T-cell (primary cell): ENCODE measurements at places on chromosomes 12 and 14. TPM values are rescaled to one million over a fixed set of nuclear protein-coding genes. Genes with fewer than 3 reads are reported as not detected.
A peak's percentile ranks its signal among the peaks of the same experiment; 100 is the strongest.

DNA sequence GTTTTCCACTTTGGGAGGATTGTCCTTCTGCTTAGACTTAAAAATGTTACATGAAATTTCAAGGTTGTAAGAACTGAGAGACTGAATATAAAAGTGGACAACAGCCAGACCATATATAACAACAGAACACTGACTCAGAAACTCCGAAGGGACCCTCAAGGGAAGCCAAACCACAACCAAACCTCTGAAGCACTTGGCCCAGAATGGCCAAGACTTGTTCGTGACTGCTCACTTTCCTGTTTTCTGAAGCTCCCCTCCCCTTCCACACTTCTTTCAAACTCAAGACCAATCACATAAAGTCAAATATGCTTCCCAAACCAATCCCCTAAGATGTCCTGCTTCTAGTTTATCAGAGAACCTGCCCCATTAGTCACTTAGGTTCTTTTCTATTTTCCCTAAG is 13.7 kb downstream of the OR6J1 start:
- H3K4me1 ChIP-seq = no peaks in the 10 kb centered on the region
- H3K36me3 ChIP-seq = no peaks in the 10 kb centered on the region
- DNase-seq = no peak
- H3K4me3 ChIP-seq = no peak overlapping the region
- H3K27ac ChIP-seq = no peak overlapping the region

- peak overlapping the region; percentile 67 for H3K27ac ChIP-seq
- no peaks in the 10 kb centered on the region for H3K27me3 ChIP-seq
- H3K4me1 ChIP-seq = peaks cover 47% of the 10 kb centered on the region
- no peak for DNase-seq
Measured at GRCh38 chr12:104458694-104459367, 2.1 kb downstream of the CHST11 start.

Gene TNFAIP2
- total RNA-seq = 1.0 TPM

Gene MYBPC1
- not detected for total RNA-seq

GRCh38 chr12:69595689-69596088 is 10.4 kb downstream of the CCT2 start:
- no peak overlapping the region for H3K4me3 ChIP-seq
- H3K27ac ChIP-seq = no peak overlapping the region
- H3K4me1 ChIP-seq = no peaks in the 10 kb centered on the region
- DNase-seq = no peak
- H3K27me3 ChIP-seq = no peaks in the 10 kb centered on the region

Gene BHLHE41
- total RNA-seq = 0.46 TPM

GRCh38 chr14:103366741-103367140 is 18.5 kb upstream of the MARK3 start:
- no peak for DNase-seq
- H3K27ac ChIP-seq = no peak overlapping the region
- no peaks in the 10 kb centered on the region for H3K36me3 ChIP-seq
- no peak overlapping the region for H3K4me3 ChIP-seq
- H3K4me1 ChIP-seq = no peaks in the 10 kb centered on the region

Gene EML5
- 4.6 TPM for total RNA-seq

- H3K4me1 ChIP-seq = no peaks in the 10 kb centered on the region
- no peak overlapping the region for H3K27ac ChIP-seq
- DNase-seq = no peak
- H3K27me3 ChIP-seq = peaks cover 6% of the 10 kb centered on the region
Measured at GRCh38 chr12:2233034-2233433, 180.2 kb downstream of the CACNA1C start.

Gene MYH6
- total RNA-seq = not detected

DNA sequence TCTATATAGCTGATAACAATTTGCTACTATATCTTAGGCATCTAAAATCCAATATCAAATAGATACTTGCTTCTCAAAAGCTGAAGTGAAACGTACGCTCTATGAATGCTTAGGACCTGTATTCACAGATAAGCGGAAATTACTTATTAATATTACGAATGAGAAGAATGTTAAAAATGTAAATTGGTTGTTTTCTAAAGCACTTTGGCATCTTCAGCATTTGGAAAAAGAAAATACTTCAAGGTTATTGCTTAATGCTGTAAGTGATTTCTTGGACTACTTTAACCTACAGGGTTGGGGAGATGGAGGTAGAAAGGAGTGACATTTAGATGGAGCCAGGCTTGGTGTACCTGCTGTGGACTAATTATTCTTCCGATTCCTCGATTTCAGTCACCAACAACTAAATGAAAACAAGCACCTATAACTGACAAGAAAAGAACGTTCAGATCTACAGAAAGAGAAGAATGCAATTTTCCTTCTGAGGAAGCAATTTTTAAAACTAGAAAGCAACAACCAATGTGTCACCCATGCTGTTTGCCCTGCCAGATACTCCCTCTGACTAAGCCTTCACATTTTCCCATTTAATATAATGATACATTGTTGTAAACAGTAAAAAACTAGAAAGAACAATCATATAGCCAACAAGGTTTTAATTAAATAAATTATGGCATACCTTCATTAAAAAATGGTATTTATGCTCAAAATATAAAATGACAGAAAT is 49.3 kb downstream of the SLC25A21 start:
- no peaks in the 10 kb centered on the region for H3K36me3 ChIP-seq
- no peak overlapping the region for H3K27ac ChIP-seq
- DNase-seq = no peak
- no peak overlapping the region for H3K4me3 ChIP-seq
- no peaks in the 10 kb centered on the region for H3K27me3 ChIP-seq

Gene GPRC5A
- 2.0 TPM for total RNA-seq

DNA sequence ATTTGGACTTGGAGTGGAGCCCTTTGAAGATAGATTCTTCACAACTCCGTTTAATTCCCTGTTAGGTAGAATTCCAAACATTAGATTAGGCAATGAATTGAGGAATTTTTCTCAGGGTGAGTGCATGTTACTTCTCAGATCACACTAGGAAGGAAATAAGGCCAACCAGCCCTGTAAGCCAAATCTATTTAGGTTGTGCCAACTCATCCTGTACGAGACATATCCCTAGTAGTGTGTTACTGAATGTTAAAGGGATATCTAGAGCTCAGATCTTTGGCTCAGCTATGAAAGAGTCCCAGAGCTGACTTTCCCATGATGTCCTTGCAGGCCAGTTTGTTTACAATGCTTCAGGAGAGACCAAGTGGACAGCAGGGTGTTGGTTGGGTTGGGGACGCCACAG is 45.6 kb downstream of the GPHB5 start:
- DNase-seq = no peak
- peaks cover 2% of the 10 kb centered on the region for H3K27me3 ChIP-seq
- no peaks in the 10 kb centered on the region for H3K4me1 ChIP-seq
- no peak overlapping the region for H3K4me3 ChIP-seq

DNA sequence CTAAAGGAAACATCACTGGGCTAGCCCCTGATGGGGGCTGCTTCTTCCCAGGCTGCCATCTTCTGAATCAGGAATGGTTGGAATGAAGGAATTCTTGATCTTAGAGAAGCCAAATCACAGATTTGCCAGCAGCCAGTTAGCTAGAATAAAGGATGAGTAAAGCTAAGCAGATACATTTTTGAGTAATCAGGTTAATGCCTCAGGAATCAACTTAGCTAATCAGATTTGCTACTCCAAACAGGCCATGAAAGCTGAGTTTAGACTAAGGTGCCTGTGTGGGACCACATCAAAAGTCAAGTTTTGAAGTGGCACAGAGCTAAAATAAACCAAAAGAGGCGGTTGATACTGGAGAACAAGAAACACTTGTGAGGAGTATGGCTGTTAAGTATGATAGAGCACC is 28.8 kb upstream of the LMO3 start:
- no peaks in the 10 kb centered on the region for H3K36me3 ChIP-seq
- no peaks in the 10 kb centered on the region for H3K27me3 ChIP-seq
- H3K27ac ChIP-seq = no peak overlapping the region
- H3K4me3 ChIP-seq = no peak overlapping the region

- no peak overlapping the region for H3K4me3 ChIP-seq
- no peaks in the 10 kb centered on the region for H3K4me1 ChIP-seq
- H3K27ac ChIP-seq = no peak overlapping the region
- DNase-seq = no peak
- no peaks in the 10 kb centered on the region for H3K27me3 ChIP-seq
Measured at GRCh38 chr12:4203772-4204376, 69.7 kb upstream of the CCND2 start.

DNA sequence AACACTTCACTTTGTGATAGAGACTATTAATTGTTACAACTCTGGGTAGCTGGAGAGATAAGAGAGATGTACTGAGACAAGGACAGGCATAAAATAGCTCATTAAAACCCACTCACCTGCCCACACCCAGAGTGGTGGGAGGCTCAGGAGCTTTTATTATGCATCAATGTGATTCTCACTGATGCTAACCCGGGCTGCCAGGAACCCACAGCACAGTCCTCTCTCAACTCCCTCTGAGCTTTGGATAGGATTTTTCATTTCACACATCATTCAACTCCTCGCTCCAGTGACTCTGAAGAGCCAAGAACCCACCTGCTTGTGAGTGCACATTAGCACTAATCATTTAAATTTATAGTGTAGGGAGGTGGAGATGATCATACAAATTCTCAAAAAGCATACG is 827.9 kb downstream of the FLRT2 start:
- H3K4me1 ChIP-seq = no peaks in the 10 kb centered on the region
- no peak for DNase-seq
- no peak overlapping the region for H3K4me3 ChIP-seq
- no peaks in the 10 kb centered on the region for H3K36me3 ChIP-seq

Gene ARHGDIB
- 938 TPM for total RNA-seq

Gene FOXN4
- total RNA-seq = not detected

Gene MLF2
- total RNA-seq = 88.4 TPM

DNA sequence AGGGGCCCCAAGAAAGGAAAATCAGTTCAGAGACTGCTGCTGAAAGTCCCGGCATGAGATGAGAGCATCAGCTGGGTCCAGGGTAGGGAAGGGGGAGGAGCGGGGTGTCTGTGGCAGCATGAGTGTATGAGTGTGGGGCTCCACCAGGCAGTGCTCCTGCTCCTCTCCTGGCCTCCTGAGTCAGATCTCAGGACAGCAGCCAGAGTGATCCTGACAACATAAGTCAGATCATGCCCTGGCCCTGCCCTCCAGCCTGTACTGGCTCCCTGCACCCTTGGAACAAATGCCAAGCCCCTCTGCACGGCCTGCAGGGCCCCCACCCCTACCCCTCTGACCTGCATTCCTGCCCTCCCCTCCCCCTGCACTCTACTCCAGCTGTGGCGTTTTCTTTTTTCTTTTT is 24.2 kb upstream of the LRP1-AS start:
- DNase-seq = no peak
- no peaks in the 10 kb centered on the region for H3K27me3 ChIP-seq
- H3K27ac ChIP-seq = no peak overlapping the region
- no peak overlapping the region for H3K4me3 ChIP-seq
- no peaks in the 10 kb centered on the region for H3K36me3 ChIP-seq

GRCh38 chr12:24414480-24414879 is 465.0 kb upstream of the SOX5 start:
- H3K27me3 ChIP-seq = no peaks in the 10 kb centered on the region
- H3K4me1 ChIP-seq = no peaks in the 10 kb centered on the region
- DNase-seq = no peak
- H3K27ac ChIP-seq = no peak overlapping the region
- no peaks in the 10 kb centered on the region for H3K36me3 ChIP-seq

Gene GCH1
- total RNA-seq = 27.2 TPM

DNA sequence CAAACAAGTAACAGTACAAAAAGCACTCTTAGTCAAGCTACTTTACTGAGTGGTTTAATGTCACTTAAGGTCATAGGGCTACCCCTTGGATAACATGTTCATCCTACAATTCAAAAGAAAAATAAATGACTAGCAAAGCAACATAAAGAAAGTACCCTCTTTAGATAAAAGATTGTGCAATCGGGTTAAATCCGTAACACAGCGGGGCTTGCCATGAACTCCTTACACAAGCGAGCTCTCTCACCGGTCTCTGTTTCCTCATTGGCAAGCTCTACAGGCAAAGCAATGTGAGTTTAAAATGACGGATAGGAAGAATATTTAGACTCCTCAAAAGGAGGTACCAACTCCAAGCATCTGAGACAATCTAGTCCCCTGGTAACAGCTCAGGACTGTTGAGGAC is 140.6 kb downstream of the EGLN3 start:
- H3K4me3 ChIP-seq = no peak overlapping the region
- H3K27ac ChIP-seq = no peak overlapping the region
- H3K4me1 ChIP-seq = no peaks in the 10 kb centered on the region
- DNase-seq = no peak

Gene TAS2R7
- not detected for total RNA-seq

DNA sequence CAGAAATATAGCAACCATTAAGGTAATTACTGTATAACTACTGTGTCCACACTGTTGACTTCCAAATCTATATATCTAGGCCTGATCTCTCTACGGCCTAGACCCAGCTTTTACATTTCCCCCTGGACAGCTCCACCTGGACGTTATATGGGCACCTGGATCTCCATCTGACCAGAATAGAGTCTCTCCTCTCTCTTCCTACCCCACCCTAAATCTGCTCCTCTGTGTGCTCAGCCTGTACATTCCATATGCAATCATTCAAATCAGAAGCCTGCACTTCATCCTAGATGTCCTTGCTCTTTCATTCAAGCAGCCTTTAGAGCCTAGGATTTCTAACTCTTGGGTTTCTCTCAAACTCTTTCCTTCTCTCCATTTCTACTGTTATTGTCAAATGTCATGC is 255.0 kb downstream of the PAX9 start:
- H3K36me3 ChIP-seq = no peaks in the 10 kb centered on the region
- H3K4me1 ChIP-seq = no peaks in the 10 kb centered on the region
- no peak overlapping the region for H3K4me3 ChIP-seq
- H3K27ac ChIP-seq = no peak overlapping the region
- DNase-seq = no peak
- H3K27me3 ChIP-seq = no peaks in the 10 kb centered on the region

GRCh38 chr12:129564768-129565167 is 339.1 kb downstream of the TMEM132D start:
- no peaks in the 10 kb centered on the region for H3K4me1 ChIP-seq
- no peak overlapping the region for H3K27ac ChIP-seq

- no peaks in the 10 kb centered on the region for H3K4me1 ChIP-seq
- H3K27ac ChIP-seq = no peak overlapping the region
- DNase-seq = no peak
- no peak overlapping the region for H3K4me3 ChIP-seq
- H3K36me3 ChIP-seq = no peaks in the 10 kb centered on the region
- H3K27me3 ChIP-seq = no peaks in the 10 kb centered on the region
Measured at GRCh38 chr14:45156067-45156466, 20.3 kb downstream of the FANCM start.

DNA sequence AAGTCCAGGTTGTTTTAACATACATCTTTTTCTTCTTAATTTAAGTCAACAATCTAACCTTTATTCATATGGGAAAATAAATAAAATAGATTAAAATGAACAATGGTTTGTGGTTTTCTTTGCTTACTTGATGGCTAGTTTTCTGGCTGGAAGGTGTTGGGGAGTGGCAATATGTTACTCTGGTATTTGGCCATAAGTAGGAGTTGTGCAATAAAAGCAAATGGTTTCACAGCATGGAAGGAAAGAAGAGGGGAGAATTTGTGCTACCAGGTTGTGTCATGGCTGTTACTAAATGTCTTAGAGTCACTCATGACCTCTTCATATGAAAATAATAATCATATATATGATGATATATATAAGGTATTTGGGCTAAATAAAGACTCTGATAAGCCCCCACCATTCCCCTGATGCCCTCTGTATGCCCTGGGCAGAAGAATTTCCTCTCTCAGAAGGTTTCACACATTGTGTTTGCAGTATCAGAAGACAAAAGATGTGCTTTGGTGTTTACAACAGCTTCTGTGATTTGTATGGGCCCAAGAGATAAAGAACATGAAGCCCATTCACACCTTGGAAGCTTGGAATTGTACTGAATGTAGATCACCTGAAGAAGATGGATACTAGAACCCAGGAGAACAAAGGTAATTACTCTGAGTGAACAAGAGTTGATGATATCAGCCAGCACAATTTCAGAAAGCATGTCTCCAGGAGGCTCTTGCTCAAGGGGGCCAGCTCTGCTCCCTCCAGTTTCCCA is 160.9 kb downstream of the ALG10B start:
- DNase-seq = no peak
- H3K4me1 ChIP-seq = no peaks in the 10 kb centered on the region
- no peaks in the 10 kb centered on the region for H3K27me3 ChIP-seq
- H3K27ac ChIP-seq = no peak overlapping the region

Gene CPNE6
- not detected for total RNA-seq
